ENCODE measurements at places on chromosomes 4 and X. TPM values are rescaled to one million over a fixed set of nuclear protein-coding genes. Genes with fewer than 3 reads are reported as not detected.

Gene CXCL11
- total RNA-seq: not detected

Gene KCTD8
- not detected for total RNA-seq

Gene ATP6AP1
- 30.8 TPM for total RNA-seq

Gene FREM3
- not detected for total RNA-seq

Gene RAB40A
- 0.10 TPM for total RNA-seq

Gene HSFX4
- not detected for total RNA-seq

Gene POU3F4
- total RNA-seq: not detected

Gene WNK3
- total RNA-seq: 0.19 TPM

Gene DRP2
- 0.58 TPM for total RNA-seq

Gene SPOCK3
- total RNA-seq: not detected

Gene HSFX1
- total RNA-seq: 0.24 TPM

Gene SCOC
- total RNA-seq: 46.9 TPM

Gene PRSS12
- not detected for total RNA-seq

Gene MAGEE2
- total RNA-seq: not detected

Gene DCAF8L2
- not detected for total RNA-seq

Gene PKD2
- 4.2 TPM for total RNA-seq

Gene ANXA3
- total RNA-seq: not detected

Gene CPE
- not detected for total RNA-seq

Gene CD99L2
- 15.7 TPM for total RNA-seq

Gene MMRN1
- 0.10 TPM for total RNA-seq

Gene GPR173
- total RNA-seq: not detected

Gene TSPAN6
- total RNA-seq: not detected

Gene GAK
- total RNA-seq: 101 TPM

All from activated CD4-positive, alpha-beta memory T cell treated with anti-CD3 and anti-CD28 coated beads for 36 hours (primary cell).